ENCODE measurements at places on chromosomes 16 and 17.

GRCh38 chr16:54066451-54067105 lies 220.0 kb downstream of the IRX3 start:
- H3K4me3 ChIP-seq, result no peak overlapping the region
- no peak for DNase-seq
- H3K36me3 ChIP-seq, result no peaks in the 10 kb centered on the region
- peaks cover 4% of the 10 kb centered on the region for H3K27me3 ChIP-seq
- H3K4me1 ChIP-seq, result peaks cover 45% of the 10 kb centered on the region
- no peak overlapping the region for H3K27ac ChIP-seq

DNA sequence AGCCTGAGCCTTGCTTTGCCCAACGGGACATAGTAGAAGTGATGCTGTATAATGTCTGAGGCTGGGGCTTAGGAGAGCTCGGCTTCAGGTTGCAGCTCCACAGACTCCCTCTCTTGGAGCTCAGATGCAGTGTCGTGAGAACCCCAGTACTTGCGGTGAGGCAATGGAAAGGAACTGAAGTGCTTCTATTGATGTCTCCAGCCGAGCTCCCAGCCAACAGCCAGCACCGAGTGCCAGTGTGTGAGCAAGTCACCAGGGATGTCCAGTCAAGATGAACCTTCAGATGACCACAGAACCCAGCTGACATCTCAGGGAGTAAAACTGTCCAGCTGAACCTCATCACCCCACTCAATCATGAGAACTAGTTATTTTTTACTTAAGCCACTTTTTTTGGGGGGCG lies 268.1 kb downstream of the IRF8 start:
- H3K4me1 ChIP-seq, result peaks cover 16% of the 10 kb centered on the region
- no peak for DNase-seq
- H3K4me3 ChIP-seq, result no peak overlapping the region

DNA sequence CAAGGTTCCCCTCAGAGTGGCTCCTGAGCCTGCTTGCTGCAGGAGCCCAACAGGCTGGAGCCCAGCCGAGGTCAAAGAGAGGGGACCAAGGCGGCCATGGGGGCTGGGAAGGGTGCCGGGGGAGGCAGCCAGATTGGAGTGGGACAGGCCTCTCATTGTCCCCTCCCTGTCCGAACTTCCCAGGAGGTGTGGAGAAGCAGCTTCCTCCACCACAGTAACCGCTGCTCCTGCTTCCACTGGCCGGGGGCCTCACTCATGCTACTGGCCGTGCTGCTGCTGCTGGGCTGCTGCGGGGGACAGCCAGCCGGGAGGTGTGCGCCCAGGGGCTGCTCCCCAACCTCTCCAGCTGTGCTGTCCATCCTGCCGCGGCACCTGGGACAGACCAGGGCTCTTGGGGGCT lies 29.3 kb downstream of the TMEM94 start:
- no peak overlapping the region for H3K27ac ChIP-seq
- no peaks in the 10 kb centered on the region for H3K36me3 ChIP-seq
- no peak for DNase-seq
- peaks cover 48% of the 10 kb centered on the region for H3K4me1 ChIP-seq
- H3K27me3 ChIP-seq, result peaks cover 7% of the 10 kb centered on the region

DNA sequence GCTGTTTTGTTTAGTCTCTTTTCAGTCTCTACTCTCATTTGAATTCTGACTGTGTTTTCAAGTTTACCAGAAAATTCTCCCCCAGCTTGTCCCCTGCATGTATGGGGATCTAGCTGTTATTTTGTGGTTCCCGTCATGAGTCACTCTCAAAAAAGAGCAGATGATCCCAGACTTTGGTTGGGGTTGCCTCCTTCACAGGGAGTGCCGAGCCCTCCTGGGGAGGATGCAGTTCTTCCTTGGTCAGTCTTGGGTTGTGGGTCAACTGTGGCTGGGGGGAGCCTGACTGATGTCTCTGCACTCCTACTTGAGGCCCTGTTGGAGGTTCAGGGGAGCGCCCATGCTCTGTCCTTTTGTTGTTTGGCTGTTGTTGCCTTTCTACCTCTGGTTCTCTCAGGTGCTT lies 37.7 kb downstream of the EPN2 start:
- H3K27ac ChIP-seq, result peak overlapping the region; percentile 73
- H3K36me3 ChIP-seq, result peaks cover 40% of the 10 kb centered on the region
- H3K4me1 ChIP-seq, result peaks cover 29% of the 10 kb centered on the region
- no peak overlapping the region for H3K4me3 ChIP-seq

DNA sequence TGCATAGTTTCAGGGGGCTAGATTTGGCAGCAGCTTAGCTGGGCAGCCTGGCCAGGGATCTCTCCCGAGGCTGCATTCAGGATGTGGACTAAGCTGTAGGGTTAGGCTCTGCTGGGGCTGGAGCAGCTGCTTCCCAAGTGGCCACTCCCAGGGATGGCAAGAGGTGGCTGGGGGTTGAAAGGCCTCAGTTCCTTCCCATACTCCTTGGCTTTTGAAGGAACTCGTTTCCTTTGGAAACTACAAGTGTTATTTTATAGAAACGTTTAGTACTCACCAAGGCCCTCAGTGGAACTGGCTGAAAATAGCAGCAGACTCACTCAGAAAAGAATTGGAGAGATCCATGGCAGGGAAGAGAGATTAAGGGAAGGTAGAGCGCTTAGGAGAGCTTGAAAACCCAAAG lies 76.4 kb downstream of the WWP2 start:
- H3K4me3 ChIP-seq, result no peak overlapping the region
- DNase-seq, result no peak
- no peaks in the 10 kb centered on the region for H3K27me3 ChIP-seq
- H3K27ac ChIP-seq, result peak overlapping the region; percentile 63
- H3K36me3 ChIP-seq, result peaks cover 35% of the 10 kb centered on the region

DNA sequence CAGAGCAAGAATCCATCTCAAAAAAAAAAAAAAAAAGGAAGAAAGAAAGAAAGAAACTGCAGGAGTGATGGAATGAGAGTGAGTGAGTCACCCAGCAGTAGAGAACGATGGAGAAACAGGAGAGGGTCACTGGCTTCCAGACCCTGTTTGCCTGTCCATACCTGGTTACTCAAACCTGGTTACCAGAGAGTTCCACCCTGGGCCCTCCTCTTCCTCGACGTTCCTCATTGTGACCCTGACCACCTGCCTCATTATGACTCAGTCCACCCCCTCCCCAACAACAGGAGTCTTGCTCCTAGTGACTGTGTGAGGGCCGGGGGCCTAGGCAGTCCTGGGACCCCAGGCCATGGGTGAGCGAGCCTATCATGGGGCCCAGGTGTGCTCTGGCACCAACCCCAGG lies at the start of gene SPEM3:
Gene SPEM3, plus strand, starts transcription at position 301 of the 400 bp plus-strand sequence. Its CDS starts 46 bp downstream, at position 347.
- no peak within 1 kb of the TSS for H3K4me3 ChIP-seq
- peaks cover 4% of the 10 kb centered on the region for H3K4me1 ChIP-seq
- no peak within 1 kb of the TSS for H3K27ac ChIP-seq
- H3K36me3 ChIP-seq, result no peaks in the 10 kb centered on the region
- DNase-seq, result no peak
- peaks cover 10% of the 10 kb centered on the region for H3K27me3 ChIP-seq

GRCh38 chr17:75549246-75550138 lies 24.0 kb downstream of the LLGL2 start:
- no peak overlapping the region for H3K4me3 ChIP-seq
- no peak overlapping the region for H3K27ac ChIP-seq
- peak; percentile 63 for DNase-seq
- peaks cover 23% of the 10 kb centered on the region for H3K27me3 ChIP-seq
- H3K36me3 ChIP-seq, result no peaks in the 10 kb centered on the region

DNA sequence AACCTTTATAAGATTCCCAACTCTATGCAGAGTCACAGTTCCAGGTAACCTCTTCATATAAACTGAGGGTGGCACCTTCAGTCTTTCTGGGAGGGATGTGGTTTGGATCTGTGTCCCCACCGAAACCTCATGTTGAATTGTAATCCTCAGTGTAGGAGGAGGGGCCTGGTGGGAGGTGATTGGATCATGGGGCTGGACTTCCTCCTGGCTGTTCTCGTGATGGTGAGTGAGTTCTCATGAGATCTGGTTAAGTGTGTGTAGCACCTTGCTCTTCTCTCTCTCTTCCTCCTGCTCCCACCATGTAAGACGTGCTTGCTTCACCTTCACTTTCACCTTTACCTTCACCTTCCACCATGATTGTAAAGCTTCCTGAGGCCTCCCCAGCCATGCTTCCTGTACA lies 30.5 kb downstream of the HS3ST2 start:
- no peaks in the 10 kb centered on the region for H3K4me1 ChIP-seq
- H3K27ac ChIP-seq, result no peak overlapping the region

- H3K4me3 ChIP-seq, result no peak overlapping the region
- peaks cover 33% of the 10 kb centered on the region for H3K36me3 ChIP-seq
- peaks cover 1% of the 10 kb centered on the region for H3K4me1 ChIP-seq
- no peak for DNase-seq
Observed at GRCh38 chr16:10343124-10343760, 42.6 kb upstream of the ATF7IP2 start.

DNA sequence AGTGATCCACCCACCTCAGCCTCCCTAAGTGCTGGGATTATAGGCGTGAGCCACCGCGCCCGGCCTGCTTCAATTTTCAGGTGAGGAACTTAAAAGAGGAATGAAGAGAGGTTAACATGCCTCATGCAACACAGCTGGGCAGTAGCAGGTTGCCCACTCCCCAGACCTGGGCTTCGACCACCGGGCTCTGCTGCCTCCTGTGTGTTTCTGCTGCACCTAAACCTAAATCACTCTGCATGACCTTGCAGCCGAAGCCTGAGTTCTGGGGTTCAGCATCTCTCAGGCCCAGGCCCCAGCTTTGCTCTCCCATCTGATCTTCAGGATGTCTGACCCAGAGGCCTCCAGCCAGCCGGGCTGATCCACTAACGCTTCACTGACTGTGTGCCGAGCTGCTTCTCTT lies 112.6 kb downstream of the OR1D5 start:
- no peak overlapping the region for H3K27ac ChIP-seq
- H3K27me3 ChIP-seq, result peaks cover 18% of the 10 kb centered on the region
- DNase-seq, result no peak
- H3K4me1 ChIP-seq, result peaks cover 8% of the 10 kb centered on the region
- no peak overlapping the region for H3K4me3 ChIP-seq

GRCh38 chr17:44272321-44272951 lies 4.5 kb upstream of the SLC4A1 start:
- H3K27me3 ChIP-seq, result peaks cover 16% of the 10 kb centered on the region
- no peak overlapping the region for H3K27ac ChIP-seq
- no peak for DNase-seq
- H3K36me3 ChIP-seq, result no peaks in the 10 kb centered on the region
- H3K4me3 ChIP-seq, result no peak overlapping the region

- no peak overlapping the region for H3K4me3 ChIP-seq
- H3K36me3 ChIP-seq, result no peaks in the 10 kb centered on the region
- H3K27me3 ChIP-seq, result peaks cover 20% of the 10 kb centered on the region
- DNase-seq, result peak; percentile 20
Observed at GRCh38 chr16:9820476-9821246, 361.6 kb downstream of the GRIN2A start.

GRCh38 chr16:8788578-8789172 lies 8.8 kb downstream of the TMEM186 start:
- H3K4me1 ChIP-seq, result peaks cover 14% of the 10 kb centered on the region
- DNase-seq, result no peak
- no peak overlapping the region for H3K27ac ChIP-seq
- H3K27me3 ChIP-seq, result peaks cover 3% of the 10 kb centered on the region
- H3K4me3 ChIP-seq, result no peak overlapping the region

DNA sequence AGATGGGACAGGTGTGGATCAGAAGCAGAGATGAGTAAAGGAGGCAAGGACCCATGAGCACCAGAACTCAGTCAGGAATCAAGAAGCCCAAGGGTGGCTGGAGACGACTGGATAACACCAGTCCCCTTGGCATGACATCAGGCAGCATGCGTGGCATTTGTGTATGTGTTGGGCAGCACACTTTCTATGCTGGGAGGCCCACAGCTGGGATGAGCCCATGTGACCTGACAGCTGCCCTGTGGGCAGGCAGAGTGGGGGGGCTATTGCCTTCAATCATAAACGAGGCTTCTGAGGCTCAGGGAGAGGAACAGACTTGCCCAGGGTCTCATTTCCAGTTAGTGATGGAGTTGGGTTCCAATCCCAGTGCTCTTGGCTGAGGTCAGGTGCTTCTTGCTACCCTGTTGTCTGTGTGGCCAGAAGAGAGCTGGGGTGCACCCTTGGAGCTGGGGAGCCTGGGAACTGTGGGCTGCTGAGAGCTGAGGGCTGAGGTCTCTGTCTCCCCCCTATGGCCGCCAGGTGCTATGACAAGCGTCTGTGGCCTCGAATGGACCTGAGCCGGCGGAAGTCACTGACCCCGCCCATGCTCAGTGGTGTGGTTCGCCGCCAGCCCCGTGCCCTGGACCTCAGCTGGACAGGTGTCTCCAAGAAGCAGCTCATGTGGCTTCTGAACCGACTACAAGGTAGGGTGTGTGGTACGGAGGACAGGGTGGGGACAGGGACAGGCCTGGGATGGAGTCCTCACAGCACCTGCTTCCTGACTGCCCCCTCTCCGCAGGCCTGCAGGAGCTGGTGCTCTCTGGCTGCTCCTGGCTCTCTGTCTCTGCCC lies 7.1 kb upstream of the ORAI3 start:
- H3K27ac ChIP-seq, result peak overlapping the region; percentile 55
- H3K4me1 ChIP-seq, result peaks cover 26% of the 10 kb centered on the region
- H3K36me3 ChIP-seq, result peaks cover 83% of the 10 kb centered on the region

DNA sequence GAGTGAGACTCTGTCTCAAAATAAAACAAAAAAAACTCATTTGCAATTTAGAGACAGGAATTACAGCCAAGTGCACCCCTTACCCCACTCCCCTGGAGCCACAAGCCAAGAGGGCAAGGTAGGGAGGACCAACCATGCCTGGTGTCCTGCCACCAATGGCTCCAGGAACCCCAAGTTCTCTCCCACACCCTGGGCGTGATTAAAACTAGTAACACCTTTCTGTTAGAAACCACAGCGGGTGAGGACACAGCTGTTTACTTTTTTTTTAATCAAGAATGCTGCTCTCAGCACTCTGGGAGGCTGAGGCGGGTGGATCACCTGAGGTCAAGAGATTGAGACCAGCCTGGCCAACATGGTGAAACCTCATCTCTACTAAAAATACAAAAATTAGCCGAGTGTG lies 38.1 kb downstream of the ANKRD11 start:
- no peak overlapping the region for H3K27ac ChIP-seq
- H3K36me3 ChIP-seq, result peaks cover 31% of the 10 kb centered on the region
- no peaks in the 10 kb centered on the region for H3K27me3 ChIP-seq

DNA sequence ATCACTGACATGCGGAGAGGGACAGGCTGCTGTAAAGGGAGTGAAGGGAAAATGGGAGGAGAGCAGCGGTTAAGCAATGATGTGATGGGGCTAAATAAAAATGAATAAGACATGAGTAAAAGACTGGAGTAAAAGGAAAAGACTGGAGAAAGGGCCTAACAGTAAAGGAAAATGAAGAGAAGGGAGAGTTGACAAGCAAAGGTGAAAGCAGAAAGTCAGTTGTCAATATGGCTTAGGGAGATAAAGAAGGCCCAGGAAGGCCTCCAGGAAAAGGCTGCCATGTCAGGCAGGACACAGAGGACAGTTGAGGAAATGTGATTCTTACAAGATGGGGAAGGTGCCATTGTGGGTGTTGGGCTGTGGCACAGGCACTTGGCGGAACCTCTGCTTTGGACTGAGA lies 98.9 kb upstream of the AMZ2 start:
- no peak overlapping the region for H3K4me3 ChIP-seq
- no peaks in the 10 kb centered on the region for H3K36me3 ChIP-seq
- H3K27ac ChIP-seq, result no peak overlapping the region
- no peak for DNase-seq
- peaks cover 3% of the 10 kb centered on the region for H3K4me1 ChIP-seq

- no peaks in the 10 kb centered on the region for H3K36me3 ChIP-seq
- no peak overlapping the region for H3K4me3 ChIP-seq
- peak overlapping the region; percentile 3 for H3K27ac ChIP-seq
- H3K4me1 ChIP-seq, result peaks cover 12% of the 10 kb centered on the region
- H3K27me3 ChIP-seq, result peaks cover 32% of the 10 kb centered on the region
- DNase-seq, result no peak
Observed at GRCh38 chr16:77748421-77749005, 26.2 kb downstream of the NUDT7 start.

- H3K4me1 ChIP-seq, result peaks cover 28% of the 10 kb centered on the region
- DNase-seq, result no peak
- peaks cover 42% of the 10 kb centered on the region for H3K27me3 ChIP-seq
- H3K36me3 ChIP-seq, result no peaks in the 10 kb centered on the region
- H3K27ac ChIP-seq, result no peak overlapping the region
Observed at GRCh38 chr17:74881073-74881472, 8.3 kb upstream of the FDXR start.
